M059J (cell line): ENCODE measurements at places on chromosomes 16 and 17.
A peak's percentile ranks its signal among the peaks of the same experiment; 100 is the strongest.

DNA sequence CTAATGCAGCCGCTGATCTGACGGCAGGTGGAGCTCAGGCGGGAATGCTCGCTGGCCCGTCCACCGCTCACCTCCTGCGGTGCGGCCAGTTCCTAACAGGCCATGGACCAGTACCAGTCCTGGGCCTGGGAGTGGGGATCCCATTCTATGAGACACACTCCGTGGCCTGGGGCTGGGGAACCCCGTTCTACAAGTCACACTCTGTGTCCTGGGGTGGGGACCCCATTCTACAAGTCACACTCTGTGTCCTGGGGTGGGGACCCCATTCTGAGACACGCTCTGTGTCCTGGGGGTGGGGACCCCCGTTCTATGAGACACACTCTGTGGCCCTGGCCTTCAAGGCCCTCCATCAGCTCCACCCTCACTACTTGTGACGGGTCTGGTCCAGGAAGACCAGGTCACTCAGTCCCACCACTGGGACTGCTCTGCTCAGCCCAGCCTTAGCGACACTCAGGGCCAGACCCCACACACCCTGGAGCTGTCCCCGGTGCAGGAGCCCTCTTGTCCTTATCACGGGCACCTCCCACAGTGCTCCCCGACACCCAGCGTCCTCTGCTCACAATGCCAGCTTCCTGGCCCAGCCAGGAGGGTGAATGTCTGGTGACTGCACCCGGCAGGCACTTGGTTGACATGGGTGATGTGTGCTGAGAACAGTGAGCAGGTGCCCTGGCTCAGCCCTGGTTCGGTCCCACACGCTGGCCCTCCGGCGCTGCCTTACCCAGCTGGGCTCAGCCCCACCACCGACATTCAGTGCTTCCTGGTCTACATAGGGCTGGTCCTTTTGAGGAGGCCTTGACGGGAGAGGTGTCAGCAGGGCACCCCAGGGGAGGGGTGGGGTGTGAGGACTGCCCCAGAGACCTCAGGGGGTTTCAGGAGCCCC lies 89.1 kb downstream of the TBC1D16 start:
- no peak for DNase-seq

GRCh38 chr17:21452377-21453143 lies 76.4 kb downstream of the KCNJ12 start:
- DNase-seq: peak; percentile 71

DNA sequence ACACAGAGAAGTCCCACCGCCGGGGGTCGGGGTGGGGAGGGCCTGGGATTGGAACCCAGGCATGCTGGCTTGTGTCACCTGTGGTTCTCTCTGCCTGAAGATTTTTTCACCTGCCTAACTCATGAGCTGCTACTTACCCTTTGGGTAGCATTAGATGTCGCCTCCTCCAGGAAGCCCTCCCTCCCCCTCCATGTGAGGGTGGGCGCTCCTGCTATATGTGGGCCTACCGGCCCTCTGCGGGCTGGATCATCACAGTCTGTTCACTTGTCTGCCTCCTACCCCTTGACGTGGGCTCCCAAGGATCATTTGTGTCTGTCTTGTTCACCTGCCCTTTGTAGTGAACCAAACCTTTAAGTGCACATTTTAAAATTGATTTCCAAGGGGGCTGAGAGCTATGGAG lies 106.8 kb downstream of the SEC14L1 start:
- no peak for DNase-seq

GRCh38 chr17:2835780-2836179 lies 39.5 kb downstream of the RAP1GAP2 start:
- no peak for DNase-seq
